Bone marrow (tissue), 2 donors: ENCODE measurements at places on chromosomes 7 and 10.

- no peak for DNase-seq
These were observed 108.7 kb downstream of the MKLN1 start for GRCh38 chr7:131436384-131436783.

GRCh38 chr10:125850766-125851731, 27.7 kb downstream of the BCCIP start:
- DNase-seq: no peak

DNA sequence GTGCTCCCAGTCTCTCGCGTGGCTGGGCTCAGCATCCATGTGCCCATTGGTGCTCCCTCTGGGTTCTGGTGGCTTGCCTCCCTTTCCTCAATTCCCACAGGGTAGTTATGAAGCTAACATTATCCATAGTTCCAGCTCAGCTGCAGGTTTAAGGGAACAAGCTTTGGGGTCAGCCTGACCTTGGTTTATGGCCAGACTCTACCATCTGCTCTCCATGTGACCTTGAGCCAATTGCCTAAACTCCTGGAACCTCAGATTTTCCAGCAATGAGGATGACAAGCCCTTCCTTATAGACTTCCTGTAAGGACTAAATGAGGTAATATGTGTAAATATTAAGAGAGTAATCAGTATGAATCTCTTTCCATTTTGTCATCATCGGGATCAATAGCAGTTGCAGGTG, 10.1 kb upstream of the SLC29A3 start:
- DNase-seq: no peak

DNA sequence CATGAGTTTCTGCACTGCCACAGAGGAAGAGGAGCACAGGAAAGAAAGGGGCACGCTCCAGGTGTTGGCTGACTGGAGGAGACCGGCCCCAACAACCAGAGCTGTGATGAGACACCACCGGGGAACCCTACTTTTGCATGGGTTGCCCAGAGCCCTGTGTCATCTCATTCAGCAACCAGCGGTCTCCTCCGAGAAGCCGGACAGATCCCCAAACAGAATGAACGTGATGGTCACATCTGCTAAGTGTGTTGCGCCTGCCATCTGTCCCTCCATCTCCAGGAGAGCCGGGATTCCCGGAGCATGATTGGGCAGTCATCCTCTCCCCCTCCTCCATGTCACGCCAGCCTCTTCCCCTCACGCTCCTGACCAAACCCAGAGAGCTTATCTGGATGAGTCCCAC, 22.9 kb downstream of the PARP12 start:
- DNase-seq: no peak

GRCh38 chr10:62217683-62218082, 51.0 kb downstream of the RTKN2 start:
- no peak for DNase-seq

GRCh38 chr10:70597856-70598815, 4.4 kb downstream of the PRF1 start:
- DNase-seq: no peak

GRCh38 chr10:25701652-25702051, 232.4 kb upstream of the MYO3A start:
- no peak for DNase-seq

DNA sequence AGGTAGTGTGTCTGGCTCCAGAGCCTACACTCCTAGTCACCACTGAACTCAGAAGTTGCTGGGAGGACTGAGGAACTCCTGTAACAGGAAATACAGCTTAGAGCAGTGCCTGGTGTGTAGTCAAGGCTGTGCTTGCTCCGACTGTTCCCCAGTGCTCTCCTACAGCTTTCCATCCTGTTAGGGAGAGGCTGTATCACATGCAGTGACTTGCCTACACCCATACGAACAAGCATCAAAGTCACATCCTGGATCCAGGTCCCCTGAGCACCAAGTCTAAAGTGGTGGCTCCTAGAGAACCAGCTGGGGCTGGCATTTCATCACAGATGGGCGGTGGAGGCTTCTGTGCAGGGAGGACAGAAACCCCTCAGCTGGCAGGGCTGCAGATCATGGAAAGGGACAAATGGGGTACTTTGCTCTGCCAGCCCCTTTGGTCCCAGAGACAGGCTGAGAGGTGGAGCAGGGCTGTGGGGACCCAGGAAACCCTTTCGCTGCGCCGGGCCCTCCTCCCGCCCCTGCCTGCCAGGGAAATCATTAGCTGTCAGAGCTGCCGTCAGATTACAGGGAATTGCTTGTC, 7.7 kb downstream of the ASB10 start:
- DNase-seq: no peak

DNA sequence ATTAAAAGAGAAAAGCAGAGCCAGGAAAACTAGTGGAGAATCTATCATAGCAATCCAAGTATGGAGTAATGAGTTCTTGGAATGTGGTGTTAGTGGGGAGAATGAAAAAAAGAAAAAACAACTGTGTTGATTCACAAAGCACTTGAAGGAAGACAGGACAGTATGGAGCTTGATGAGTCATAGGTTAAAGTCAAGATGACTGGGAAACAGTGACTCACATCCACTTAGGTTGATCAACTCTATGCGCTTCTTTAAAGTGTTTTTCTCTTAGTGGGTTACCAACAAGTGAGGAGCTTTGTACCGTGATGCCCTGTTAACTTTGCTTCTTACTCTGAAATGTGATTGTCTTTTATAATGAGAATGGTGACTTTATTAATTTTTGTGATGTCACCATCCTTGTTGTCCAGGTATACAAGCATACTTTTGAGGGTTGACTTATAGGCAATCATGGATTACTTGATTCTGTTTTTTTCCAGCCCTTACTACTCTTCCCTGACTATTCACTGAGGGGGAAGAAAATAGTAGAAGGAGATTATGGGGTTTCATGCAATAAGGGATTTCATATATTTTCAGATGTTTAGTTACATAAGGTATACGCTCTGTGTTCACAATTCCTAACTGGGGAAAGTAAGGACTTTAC, 32.1 kb upstream of the MDFIC start:
- peak; percentile 80 for DNase-seq

GRCh38 chr10:60031664-60032063, 125.3 kb upstream of the CCDC6 start:
- DNase-seq: peak; percentile 5

DNA sequence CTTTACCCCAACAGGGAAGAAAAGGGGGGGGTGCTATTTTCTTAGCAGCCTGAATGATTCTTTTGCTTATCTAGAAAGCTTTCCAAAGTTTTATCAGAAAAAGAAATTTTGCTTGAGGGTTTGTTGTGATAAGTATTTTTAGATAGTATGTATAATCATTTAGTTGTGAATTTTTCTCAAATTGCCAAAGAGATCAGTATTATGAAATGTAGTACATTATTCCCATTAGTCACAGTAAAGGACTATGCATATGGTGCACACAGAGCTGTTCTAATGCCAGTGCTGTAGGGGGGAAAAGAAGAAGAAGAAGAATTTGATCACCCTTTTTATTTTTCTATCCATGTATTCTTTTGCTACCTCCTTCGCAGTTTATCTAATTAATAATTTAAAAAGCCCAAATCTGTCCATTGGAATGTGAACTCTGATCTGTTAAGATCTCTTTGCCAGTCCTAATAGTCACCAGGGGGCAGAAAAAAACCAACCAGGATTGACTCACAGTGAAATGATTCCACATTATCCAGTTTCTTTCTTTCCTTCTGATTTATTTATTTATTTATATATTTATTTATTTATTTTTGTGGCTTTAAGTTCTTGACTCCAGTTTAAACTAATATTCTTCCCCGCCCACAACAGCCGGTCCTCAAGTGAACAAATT, 4.7 kb downstream of the RBM20 start:
- DNase-seq: no peak

DNA sequence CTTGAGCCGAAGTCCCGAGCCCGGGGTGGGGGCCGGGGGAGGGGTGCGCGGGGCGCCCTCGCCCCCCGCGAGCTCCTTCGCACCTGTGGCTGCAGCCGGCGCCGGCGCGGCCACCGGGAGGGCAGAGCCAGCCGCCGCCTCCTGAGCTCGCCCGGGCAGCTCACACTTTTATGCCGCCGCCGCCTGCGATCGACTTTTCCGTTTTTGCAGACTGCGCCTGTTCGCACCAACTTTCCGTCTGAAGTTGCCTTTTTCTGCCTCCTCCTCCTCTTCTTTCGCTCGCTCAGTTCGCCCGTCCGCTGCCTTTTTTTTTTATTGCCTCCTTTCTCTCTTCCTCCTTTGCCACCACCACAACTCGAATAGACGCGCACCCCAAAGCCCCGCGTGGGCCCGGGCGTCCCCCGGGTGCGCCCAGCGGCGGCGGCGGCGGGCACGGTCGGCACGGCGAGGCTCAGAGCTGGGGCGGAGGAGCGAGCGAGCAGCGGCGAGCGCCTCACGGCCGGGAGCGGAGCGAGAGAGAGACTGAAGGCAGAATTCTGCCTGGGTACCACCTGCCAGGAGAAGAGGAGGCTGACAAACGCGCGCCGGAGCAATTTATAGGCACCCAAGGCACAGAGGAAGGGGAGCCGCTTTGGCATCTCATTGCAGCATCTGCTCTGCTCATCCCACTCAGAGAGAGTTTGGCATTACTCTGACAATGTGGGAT, at the start of gene C1QL3:
Gene C1QL3, minus strand, starts transcription at position 569 of the 706 bp plus-strand sequence. CDS start 814 bp downstream, outside the sequence.
- DNase-seq: peak; percentile 24

- DNase-seq: no peak
These were observed 124.2 kb upstream of the MKLN1 start for GRCh38 chr7:131203291-131203976.

GRCh38 chr10:74289951-74290350, 138.9 kb downstream of the ADK start:
- no peak for DNase-seq

DNA sequence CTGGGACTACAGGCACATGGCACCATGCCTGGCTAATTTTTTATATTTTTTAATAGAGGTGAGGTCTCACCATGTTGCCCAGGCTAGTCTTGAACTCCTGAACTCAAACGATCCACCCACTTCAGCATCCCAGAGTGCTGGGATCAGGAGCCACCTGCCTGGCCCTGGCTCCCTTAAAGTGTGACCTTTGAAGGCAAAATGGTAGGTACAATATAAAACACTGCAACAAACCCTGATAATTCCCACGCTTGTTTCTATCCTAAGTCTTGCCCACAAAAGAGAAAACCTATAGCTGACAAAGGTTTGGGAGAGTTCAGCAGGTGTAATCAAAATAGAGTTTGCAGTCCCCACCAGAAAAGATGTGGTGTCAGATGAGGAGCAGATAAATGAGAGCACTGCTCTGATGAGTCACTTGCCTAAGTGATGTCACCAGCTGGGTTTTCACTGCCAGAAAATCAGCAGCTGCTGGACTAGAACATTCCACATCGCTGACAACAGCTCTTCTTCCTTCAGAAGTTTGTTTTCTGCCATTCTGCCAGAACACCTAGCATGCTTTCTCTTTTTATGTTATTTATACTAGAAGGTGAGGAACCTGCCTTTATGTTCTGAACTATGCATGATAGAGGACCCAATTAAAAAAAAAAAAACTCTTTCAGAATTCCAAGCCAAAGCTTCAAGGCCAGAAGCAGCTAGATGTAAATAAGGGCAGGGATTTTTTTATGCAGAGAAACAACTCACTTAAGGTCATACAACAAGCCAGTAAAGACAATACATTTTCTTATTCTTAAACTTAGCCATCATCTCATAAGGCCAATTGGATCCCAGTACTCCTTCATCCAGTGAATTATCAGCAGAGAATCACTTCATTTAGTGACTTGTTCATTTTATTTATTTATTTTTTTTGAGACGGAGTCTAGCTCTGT, 18.0 kb downstream of the PURB start:
- no peak for DNase-seq

DNA sequence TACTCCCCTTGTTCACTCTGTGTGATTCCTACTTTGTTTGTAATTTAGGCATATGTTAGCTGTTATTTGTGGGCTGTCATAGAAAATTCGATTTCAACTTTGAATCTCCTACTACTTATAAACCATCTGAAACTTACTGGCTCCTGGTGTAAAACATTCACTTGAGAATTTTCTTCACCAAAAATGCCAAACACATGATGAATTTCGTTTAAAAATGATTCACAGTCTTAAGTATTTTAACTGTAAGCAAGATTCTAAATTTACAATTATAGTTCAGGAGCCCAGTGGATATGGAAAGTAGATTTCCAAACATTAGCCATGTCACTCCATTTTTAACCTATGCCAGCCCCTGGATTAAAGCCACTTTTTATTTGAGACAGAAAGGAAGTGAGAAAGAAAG, 3.1 kb downstream of the CPED1 start:
- no peak for DNase-seq

GRCh38 chr10:7036951-7037350, 373.9 kb downstream of the SFMBT2 start:
- DNase-seq: no peak

DNA sequence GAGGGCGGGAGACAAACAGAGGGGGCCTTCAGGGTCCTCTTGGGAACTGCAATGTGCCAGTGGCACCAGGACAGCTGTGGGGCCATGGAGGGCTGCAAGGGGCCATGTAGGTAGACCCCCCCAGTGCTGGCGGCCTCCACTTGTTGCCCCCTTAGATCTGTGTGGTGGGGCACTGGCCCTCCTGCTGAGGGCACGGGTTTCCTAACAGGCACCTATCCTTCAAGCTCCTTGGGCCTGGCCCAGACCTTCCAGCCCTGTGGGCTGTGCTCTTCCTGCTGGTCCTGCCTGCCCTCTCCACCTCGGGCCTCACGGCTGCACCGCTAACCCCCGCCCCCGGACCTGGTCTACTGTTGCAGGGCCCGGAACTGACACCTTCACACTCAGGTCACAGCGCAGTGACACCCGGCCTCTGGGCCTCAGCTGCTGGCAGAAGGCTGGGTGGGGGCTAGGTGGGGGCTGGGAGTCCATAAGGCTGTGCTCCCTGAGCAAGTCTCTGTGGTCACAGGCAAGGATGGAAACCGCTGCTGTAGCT, 12.6 kb downstream of the RASGEF1A start:
- no peak for DNase-seq

DNA sequence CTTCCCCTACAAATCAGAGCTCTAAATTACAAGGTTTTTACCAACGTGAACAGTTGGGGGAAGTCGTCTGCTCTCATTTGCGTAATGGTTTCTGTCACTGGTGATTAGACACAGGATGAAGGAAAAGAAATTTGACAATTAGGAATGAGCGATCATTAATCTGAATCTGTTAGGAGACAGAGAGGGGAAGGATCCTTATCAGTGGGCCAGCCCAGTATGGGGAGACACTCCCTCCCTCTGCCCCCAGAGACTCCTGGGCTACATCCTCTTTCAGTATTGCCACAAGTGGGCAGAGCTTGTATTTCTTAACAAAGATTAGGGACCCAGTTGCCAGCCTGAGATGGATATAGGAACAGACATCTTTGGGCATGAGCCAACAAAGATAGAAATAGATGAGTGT, 15.5 kb downstream of the HIF1AN start:
- DNase-seq: no peak

DNA sequence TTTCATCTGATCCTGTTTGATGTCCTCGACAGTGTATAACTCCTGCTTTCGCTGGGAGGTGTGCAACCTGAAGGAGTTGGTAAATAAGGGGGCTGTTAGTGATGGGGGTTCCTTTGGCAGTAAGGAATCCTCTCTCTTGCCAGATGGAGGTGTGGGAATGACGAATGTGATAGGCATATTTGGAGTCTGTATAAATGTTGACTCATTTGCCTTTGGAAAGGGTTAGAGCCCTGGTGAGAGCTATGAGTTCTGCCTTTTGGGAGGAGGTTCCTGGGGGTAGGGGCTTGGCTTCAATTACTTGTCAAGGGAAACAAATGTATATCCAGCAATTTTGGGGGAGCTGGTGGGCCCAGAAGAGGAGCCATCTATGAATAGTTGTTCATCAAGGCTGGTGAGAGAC, 11.4 kb upstream of the CHST3 start:
- no peak for DNase-seq

GRCh38 chr10:97784200-97784810, 12.5 kb upstream of the SFRP5 start:
- no peak for DNase-seq
